ENCODE measurements at places on chromosomes 2 and 18. TPM values are rescaled to one million over a fixed set of nuclear protein-coding genes. Genes with fewer than 3 reads are reported as not detected.

The LHCGR gene
- total RNA-seq = not detected

The SERPINB2 gene
- 0.65 TPM for total RNA-seq

The MC4R gene
- total RNA-seq = not detected

The SGO2 gene
- 6.2 TPM for total RNA-seq

The ALPP gene
- not detected for total RNA-seq

The ACTG2 gene
- 0.67 TPM for total RNA-seq

The DSG4 gene
- total RNA-seq = not detected

The REG3G gene
- not detected for total RNA-seq

The GPR35 gene
- total RNA-seq = 0.33 TPM

The SH3RF3 gene
- 14.3 TPM for total RNA-seq

The CRYGD gene
- total RNA-seq = not detected

The DCC gene
- total RNA-seq = not detected

The ATP6V1B1 gene
- total RNA-seq = not detected

The DOK6 gene
- total RNA-seq = under 0.01 TPM

The FHOD3 gene
- total RNA-seq = under 0.01 TPM

The C2orf74 gene
- total RNA-seq = 1.3 TPM

The TRAF3IP1 gene
- 7.2 TPM for total RNA-seq

The REG3A gene
- total RNA-seq = not detected

The FBXO36 gene
- total RNA-seq = 2.4 TPM

The MCFD2 gene
- total RNA-seq = 177 TPM

The GYPC gene
- 147 TPM for total RNA-seq

The CFAP65 gene
- not detected for total RNA-seq

The GALR1 gene
- not detected for total RNA-seq

The CCDC74A gene
- total RNA-seq = 5.9 TPM

The CPO gene
- 0.19 TPM for total RNA-seq

The DNER gene
- 0.67 TPM for total RNA-seq

The SPEG gene
- 1.4 TPM for total RNA-seq

The DQX1 gene
- under 0.01 TPM for total RNA-seq

The OXER1 gene
- total RNA-seq = not detected

The INO80C gene
- 20.2 TPM for total RNA-seq

The CYTIP gene
- not detected for total RNA-seq

The MPV17 gene
- 79.4 TPM for total RNA-seq

The POTEC gene
- total RNA-seq = not detected

The HOXD13 gene
- total RNA-seq = not detected

The GRP gene
- not detected for total RNA-seq

The XIRP2 gene
- total RNA-seq = 0.33 TPM

The SP100 gene
- 179 TPM for total RNA-seq

The RMDN2 gene
- total RNA-seq = 1.6 TPM

The ZFP36L2 gene
- total RNA-seq = 11.7 TPM

The LAPTM4A gene
- 118 TPM for total RNA-seq

The PJVK gene
- 0.98 TPM for total RNA-seq

The CTAGE1 gene
- total RNA-seq = not detected
